ENCODE measurements at places on chromosomes 2 and 18.

DNA sequence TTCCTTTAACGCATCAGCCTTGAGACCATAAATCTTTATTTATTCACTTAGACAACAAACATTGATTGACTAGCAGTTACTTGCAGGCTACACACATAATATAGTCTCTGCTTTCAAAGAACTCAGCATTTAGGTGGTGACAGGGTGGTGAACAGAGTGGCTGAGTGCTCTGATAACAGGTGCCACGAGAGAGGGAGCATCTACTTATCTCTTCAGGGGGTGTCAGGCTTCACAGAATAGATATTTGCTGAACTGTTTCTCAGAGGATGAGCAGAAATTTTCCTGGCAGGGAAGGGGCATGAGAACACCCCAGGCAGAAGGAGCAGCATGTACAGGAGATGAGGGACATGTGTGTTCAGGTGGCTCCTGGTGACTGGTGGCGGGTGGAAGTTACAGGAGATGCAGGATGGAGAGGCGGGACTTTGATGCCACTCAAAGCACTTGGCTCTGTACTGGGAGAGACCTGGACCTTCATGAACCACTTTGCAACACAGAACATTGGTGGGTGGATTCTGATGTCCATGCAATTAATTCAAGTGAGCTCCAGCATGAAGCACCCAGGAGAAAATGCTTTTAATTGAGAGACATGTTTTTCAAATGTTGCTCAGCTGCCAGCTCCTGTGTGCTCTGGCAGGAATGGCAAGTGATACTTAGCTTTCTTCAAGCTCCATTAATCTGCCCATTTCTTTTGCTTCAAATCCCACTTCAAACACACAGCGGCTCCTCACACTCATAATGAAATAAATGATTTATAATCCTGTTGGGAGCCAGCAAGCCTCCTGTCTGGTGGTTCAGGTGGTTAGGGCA, 248.9 kb downstream of the MYCN start:
- DNase-seq: no peak

GRCh38 chr18:446941-447560, 53.5 kb downstream of the COLEC12 start:
- no peak for DNase-seq

DNA sequence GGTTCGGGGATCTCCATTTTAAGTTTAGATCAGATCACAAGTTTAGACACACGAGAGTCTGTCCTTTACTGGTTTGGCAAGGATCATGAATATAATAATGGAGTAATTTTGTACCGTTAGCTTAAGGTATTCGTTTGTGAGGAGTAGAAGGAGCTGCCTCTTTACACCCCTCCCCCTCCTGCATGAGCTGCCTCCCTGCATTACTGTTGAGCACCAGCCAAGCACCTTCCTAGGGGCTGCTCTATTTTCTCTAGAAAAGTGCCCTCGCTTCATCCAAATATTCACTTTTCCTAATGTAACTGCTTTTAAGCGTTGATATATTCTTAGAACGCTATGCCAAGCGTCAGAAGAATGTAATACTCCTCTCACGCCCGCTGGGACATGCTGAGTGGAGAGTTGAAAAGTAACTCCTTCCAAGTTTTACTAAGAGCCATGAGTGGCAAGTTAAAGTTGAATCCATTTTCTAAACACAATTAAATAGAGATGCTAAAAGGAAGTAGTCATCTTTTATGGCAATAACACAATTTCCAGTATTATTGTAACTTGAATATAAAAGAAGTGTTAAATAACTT, 25.4 kb upstream of the SCN7A start:
- no peak for DNase-seq

DNA sequence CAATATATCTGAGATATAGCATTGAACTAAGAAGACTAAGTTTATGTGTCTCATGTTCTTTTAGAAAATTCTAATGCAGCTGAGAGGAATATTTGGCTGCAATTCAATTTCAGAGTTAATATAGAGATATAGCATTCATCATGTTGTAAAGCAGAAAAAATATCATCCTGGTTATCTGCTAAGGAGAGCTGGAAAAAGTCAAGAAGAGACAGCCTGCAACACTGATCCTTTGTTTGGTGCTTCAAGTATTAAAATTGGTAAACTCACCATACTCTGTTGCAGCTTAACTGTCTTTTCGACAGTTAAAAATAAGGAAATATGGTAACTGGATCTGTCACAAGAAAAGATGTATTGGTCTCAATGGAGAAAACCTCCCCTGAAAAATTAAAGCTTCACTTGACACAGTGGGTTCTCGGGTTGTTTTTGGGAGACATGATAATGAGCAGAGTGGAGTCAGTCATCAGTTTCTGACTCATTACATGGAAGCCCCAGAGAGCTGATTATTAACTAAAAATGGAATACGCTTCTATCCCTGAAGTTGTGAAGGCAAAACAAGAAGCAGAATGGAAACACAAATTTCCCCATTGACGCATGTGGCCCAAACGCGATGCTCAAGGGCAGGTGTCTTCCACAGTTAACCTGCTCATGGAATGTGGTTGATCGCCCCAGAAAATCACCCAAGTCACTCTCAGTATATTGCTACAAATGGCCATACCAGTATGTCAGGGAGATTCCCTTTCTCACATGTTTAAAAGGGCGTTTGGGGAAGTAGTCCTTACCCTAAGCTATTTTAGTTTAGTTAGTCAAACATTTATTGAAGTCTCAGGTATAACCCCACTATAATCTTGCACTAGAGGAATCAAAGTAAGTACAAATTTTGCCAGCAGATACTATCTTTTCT, 8.2 kb downstream of the BCL2 start:
- DNase-seq: no peak

DNA sequence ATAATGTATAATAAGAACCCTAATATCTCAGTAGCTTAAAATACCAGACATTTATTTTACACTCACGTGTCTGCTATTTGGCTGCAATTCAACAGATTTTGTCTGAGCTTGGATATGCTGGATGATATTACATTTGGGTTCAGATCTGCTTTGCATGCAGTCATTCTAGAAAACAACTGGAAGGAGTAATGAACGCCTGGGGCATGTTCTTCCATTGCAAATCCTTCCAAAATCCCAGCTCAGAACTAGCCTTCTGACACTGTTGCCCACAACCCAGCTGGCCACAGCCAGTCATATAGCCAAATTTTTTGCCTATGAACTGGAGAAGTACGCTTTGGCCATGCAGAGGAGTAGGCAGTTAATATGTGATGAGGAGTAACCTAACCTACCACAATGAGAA, 597.8 kb upstream of the VRK2 start:
- no peak for DNase-seq

GRCh38 chr2:142041105-142041504, 89.7 kb downstream of the LRP1B start:
- DNase-seq: peak; percentile 55

GRCh38 chr2:147327613-147328012, 517.2 kb upstream of the ACVR2A start:
- peak; percentile 19 for DNase-seq

DNA sequence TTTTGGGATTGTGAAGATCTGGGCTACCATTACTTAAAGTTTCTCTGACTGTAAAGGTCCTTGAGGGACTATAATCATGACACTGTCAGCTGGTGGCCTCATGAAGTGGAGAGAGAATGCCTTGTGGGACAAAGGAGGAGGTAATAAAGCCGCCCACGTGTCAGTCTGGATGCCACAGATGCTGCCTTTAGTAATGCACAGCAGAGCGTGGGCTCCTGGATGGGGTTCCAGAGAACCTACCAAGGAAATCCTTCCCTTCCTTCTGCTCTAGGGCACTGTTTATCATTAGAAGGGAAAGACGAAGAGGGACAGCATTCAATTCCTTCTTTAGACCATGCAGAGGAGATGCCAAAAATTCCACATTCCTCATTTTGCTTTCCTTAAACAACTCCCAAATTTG, 63.5 kb downstream of the COL5A2 start:
- no peak for DNase-seq

DNA sequence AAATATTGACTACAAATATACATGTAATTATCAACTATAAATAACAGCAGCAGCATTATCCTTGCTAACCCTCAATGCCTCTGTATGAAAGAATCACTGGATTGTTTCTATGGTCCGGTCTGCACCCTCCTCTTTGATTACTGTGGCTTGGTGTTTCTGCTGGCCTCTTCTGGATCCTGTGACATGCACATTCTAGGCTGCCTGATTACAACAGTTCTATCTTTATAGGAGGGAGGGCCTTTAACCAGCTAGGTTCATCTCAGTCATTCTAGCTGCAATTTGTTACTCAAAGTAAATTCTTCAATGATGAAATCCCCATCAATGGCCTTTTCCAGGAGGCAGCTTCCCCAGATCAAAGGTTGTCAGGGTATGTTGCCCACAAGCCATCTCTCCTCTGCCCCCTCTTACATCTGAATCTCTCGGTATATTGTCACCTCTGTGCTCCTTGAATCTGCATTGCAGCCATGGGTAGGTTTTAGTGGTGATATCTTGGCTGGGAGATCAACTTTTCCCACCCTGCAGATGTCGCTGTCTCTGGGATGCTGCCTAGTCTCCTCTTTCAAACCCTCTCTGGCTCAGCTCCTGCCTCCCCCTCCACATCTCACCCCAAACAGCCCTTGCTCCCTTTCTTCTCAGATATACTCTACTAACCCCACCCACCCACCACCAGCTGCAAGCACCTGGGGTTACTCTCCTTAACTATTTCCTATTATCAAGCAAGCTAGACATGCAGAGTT, 106.2 kb upstream of the BZW1 start:
- DNase-seq: peak; percentile 8

DNA sequence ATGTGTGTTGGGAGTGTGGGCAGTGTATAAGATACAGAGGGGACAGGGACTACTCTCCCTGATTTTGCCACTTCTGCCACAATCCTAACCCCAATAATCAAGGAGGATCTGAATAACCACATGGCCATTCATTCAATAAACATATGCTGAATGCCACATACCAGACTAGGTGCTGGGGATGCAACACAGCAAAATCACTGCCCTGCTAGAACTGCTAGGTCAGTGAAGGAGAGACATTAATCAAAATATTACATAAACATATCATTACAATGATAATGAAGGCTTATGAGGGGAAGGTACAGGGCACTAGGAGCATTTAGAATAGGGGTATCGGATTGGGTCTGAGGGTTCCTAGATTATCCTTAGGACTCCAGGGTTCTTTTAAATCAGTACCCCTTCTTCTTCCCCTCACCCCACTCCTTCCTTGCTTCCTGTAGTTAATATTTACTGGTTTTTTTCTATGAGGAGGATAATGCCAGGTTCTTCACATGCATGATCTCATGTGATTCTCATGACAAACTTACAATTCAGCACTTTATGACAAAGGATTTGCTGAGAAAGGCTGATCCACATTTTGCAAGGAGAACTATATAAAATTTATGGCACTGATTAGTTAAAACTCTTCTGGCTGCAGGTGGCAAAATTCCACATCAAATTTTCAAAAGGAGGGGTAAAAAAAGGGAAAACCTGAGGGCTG, 56.4 kb upstream of the PCBP1 start:
- no peak for DNase-seq

GRCh38 chr2:240197462-240198139, 57.1 kb upstream of the OTOS start:
- no peak for DNase-seq

GRCh38 chr2:205713086-205713485, 30.8 kb downstream of the NRP2 start:
- DNase-seq: no peak

GRCh38 chr2:161044095-161044865, 115.9 kb upstream of the TANK start:
- DNase-seq: no peak

DNA sequence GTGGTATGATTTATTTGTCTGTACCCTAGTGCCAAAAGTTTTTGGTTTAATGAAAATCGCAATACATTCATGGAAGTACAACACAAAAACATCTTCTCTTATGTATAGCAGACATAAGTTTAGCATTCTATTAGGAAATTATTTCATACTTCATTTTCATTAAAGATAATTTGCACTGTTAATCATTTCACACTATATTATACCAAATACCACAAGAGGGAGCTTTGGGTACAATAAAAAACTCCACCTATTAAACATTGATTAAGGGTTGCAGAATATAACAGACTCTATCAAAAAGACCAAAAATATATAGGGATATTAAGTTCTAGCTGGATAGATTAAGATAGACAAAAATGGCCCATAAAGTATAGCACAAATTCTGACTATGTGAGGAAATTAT, 79.0 kb downstream of the SLC66A3 start:
- no peak for DNase-seq

DNA sequence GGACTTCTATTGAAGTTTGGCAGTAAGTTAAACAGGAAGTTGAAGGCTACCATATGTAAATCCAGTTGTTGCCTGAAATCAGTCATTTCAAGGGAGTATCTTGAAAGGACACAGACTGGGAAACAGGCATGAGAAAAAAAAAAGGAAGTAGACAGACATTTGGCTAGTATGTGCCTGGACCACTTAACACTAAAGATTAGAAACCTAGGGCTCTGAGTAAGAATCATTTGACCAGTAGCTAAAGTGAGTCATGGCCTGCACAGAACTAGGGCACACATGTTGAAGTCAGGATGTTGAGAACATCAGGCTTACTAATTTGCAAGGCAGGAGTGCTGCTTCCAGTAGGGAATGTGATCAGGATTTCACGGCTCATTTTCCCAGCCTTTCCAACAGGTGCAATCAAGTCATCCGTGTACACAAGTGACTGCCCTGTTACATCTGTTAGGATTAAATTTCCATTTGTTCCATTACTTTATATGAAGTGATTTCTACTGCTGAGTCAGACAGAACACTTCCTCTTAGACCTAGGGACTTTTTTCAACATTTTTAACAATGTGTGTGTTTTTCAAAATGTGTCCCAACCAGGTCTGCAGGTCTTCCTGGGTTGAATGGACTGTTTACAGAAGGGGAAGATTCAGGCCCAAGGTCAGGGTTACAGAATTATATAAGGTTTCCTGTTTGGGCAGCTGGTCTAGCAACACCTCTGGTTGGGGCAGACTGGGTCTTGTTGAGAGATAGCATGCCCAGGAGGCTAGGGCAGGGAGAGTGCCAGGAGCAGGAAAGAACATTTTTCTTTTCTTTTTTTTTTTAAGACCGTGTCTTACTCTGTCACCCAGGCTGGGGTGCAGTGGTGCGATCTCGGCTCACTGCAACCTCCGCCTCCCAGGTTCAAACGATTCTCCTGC, 145.6 kb downstream of the TGIF1 start:
- DNase-seq: peak; percentile 95

DNA sequence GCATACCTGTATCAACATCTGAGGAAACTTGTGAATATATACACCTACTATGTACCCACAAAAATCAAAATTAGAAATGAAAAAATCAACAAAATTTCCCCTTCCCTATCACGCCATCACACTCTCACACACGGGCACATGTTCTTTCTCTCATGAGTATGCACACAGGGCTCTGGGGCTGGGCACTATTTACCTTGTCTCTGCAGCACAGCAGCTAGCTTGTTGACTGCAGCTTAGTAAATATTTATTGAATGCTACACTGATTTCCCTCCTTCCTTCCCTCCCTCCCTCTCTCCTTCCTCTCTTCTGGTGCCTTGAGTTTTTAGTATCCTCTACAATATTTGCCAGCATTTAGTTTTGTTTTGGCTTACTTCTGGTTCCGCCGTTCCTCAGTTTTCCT, 182.7 kb upstream of the LHCGR start:
- DNase-seq: no peak
